ENCODE measurements at places on chromosomes 13 and 19.
A peak's percentile ranks its signal among the peaks of the same experiment; 100 is the strongest.

DNA sequence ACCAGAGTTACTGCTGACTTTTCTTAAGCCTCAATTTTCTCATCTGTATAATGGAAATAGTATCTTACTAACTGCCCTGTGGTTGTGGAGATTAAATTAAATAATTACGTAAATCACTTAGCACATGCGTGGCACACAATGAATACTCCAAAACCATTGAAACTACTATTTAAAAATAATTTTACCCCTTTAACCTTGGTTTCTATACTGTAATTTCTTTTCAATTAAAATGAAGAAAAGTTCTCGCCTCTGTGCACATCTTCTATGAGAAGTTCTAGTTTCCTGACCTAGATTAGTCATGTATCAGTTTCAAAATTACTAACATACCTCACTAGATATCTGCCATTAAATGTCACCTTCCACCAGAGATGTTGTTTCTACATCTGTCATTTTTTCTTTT lies 5.7 kb downstream of the SLITRK1 start:
- DNase-seq, result no peak

DNA sequence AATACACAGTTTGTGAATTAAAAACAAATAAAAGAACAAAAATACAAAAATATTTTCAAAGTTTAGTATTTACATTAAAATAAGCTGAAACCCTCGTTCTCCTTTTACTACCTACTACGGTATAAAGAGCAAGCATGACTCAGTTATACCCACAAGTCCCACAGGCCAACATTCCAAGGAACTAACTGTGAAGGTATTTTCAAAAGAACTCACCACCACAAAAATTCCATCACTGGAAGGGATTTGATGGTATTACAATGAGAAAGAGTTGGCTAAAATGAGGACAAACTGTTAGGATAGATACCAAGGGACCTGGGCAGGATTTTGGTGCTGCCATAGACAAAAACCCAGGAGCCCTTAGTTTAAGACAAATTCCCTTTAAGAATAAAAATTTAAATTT lies 122.7 kb downstream of the TBC1D4 start:
- DNase-seq, result peak; percentile 70

GRCh38 chr13:69761581-69761980 lies 346.0 kb upstream of the ATXN8OS start:
- DNase-seq, result no peak

DNA sequence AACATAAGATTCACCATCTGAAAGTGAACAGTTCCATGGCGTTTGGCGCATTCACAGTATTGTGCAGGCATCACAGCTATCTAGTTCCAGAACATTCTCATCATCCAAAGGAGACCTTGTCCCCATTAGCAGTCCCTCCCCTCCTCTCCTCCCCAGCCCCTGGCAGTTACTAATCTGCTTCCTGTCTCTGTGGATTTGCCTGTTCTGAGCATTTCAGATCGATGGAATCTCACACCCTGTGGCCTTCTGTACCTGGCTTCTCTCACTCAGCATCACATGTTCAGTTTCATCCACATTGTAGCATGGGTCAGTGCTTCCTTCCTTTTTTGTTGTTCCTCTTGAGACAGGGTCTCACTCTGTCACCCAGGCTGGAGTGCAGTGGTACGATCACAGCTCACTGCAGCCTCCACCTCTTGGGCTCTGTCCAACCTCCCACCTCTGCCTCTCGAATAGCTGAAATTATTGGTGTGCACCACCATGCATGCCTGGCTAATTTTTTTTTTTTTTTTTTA lies 34.6 kb downstream of the CRTC1 start:
- DNase-seq, result no peak

DNA sequence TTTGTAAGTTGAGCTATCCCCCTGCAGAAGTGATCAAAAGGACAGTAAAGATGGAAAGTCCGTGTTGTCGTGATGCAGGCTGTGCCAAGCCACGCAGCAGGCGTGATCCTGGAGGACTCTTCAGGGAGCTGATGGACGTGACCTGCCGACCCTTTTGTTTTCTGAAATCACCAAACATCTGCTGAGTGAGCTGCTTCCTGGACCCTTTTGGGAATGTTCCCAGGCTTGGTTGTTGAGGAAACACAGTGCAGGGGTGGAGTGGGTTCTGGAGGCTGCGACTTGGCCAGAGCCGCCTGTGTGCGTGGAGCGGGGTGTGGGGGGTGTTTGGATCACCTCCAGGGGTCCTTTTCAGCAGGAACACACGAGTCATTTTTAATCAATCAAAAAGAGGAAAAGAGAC lies 15.4 kb upstream of the CPAMD8 start:
- DNase-seq, result no peak

DNA sequence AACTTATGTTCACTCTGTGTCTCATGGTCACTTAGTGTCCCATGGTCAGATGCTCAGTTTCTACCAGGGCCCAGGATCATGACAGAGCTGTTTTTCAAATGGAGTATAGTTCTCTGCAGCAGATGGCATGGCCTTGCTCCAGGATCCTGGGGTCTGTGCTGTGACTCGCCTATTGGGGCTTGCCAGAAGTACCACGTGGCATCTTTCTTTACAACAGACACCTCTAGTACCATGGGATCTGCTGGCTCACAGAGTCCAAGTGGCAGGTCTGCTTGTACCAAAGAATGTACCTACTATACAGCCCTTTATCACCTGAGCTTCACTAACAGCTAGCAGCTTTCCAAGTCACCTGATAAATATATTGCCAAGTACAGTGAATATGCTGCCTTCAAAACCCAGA lies 6.0 kb upstream of the RNF6 start:
- DNase-seq, result no peak

GRCh38 chr19:17755977-17756670 lies 4.8 kb downstream of the FCHO1 start:
- no peak for DNase-seq

- no peak for DNase-seq
These were observed 217.9 kb downstream of the COL4A1 start for GRCh38 chr13:110089100-110089499.

- no peak for DNase-seq
These were observed at the start of gene CYP4F2 for GRCh38 chr19:15897738-15898276. Gene CYP4F2 (minus strand): TSS chr19:15898074. CDS start chr19:15897611, 463 bp downstream.

DNA sequence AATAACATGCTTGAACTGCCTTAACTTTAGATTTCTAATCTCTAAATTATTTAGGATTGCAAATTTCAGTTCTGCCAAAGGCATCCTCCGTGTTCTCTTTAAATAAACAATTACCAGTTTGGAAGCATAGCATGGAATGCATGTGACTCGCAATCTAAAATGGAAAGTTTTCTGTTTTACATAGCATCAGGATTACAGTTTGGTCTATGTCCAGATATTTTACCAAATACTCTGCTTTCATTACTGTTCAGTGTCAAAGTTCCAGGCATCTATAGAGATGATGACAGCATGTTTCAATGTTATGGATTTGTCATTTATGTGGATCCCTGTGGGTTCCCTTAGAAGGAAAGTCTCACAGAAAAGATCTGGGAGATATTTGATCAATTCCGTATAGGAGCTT lies 16.8 kb downstream of the FLT1 start:
- DNase-seq, result no peak

DNA sequence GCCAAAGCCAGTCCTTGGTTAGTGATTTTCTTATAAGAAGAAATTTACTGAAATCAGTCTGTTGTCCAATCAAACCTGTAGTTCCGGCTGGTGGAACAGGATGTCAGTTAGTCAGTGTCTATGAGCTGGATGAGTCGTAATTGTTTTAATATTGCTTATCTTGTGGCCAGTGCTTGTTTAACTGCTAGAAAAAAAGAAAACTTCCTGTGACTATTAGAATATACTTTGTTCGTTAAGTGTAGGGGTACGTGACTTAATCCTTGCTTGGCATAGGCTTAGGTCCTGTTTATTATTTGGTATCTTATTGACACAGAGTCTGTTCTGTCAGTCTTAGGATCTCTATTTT lies 1484.8 kb upstream of the MIR17HG start:
- DNase-seq, result no peak

DNA sequence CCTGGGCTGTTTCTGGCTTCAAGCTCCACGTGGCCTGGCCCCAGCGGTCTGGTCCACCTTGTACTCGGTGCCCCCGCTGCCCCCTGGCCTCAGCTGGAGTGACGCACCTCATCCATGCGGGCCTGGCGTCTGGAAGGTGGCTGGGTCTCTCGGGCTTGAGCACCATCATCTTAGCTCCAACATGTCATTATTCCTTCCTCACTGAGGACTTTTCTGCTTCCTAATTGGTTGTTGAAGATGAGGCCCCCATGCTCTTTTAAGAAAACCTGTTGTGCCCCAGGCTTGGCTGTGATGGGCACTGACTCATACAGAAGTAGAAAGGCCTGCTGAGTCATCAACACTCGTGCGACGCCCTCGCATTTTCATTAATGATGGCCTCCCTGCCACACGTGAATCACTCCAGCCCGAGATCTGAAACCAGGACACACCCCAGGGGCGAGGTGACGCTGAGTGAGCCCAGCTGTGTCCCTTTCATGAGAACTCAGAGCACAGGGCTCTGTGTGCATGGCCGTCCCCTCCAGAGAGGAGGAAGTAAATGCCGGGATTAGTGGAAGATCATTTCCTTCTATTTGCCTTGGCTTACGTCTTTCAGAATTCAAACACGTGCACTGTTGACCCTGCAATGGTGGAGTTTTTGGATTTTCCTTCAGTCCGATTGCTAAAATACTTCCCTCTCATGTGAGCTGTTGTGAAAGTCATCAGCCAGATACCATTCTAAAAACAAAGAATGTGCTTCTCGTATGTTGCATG lies 14.0 kb upstream of the GJA3 start:
- peak; percentile 88 for DNase-seq

GRCh38 chr13:24056616-24057137 lies 103.8 kb upstream of the SPATA13 start:
- DNase-seq, result no peak

DNA sequence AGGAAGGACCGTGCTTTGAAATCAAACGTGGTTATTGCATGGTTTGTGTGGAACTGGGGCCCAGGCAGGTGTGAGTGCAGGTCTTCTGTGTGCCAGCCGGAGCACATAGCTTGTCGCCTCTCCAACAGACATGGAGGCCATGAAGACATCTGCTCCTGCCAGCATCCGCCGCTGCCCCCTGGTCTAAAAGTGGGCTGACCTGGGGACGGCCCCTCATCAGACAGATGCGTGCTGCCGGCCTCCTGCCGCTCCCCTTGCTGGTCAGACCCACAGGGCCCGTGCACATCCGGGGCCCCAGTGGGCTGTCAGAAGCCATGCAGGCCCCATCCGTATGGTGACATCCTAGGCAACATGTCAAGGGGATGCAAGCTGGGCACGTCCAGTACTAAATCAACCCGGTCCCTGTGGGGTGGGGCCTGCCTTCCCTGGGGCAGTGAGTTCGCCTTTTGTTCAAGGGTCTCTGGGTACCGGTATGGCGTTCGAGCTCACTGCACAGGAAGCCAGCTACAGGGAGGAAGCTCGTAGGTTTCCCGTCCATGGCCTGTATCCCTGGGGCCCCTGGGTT lies 88.0 kb upstream of the MCF2L start:
- DNase-seq, result no peak

DNA sequence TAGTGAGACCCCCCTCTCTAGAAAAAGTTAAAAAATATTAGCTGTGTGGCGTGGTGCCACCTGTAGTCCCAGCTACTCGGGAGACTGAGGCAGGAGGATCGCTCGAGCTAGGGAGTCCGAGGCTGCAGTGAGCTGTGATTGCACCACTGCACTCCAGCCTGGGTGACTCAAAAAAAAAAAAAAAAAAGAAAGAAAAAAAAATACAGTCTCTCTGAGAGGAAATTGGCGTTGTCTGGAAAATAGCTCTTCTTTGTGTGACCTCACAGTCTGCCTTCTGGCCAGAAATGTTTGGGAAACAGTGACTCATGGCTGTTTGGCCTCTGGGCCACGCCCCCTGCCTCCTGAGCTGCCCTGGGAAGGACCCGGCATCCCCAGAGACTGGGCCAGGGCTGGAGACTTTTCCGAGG lies 10.7 kb downstream of the MARCHF2 start:
- DNase-seq, result peak; percentile 97

GRCh38 chr19:12984683-12985048 lies 10.6 kb upstream of the NFIX start:
- DNase-seq, result no peak

GRCh38 chr19:3159565-3159964 lies 19.0 kb upstream of the S1PR4 start:
- no peak for DNase-seq

DNA sequence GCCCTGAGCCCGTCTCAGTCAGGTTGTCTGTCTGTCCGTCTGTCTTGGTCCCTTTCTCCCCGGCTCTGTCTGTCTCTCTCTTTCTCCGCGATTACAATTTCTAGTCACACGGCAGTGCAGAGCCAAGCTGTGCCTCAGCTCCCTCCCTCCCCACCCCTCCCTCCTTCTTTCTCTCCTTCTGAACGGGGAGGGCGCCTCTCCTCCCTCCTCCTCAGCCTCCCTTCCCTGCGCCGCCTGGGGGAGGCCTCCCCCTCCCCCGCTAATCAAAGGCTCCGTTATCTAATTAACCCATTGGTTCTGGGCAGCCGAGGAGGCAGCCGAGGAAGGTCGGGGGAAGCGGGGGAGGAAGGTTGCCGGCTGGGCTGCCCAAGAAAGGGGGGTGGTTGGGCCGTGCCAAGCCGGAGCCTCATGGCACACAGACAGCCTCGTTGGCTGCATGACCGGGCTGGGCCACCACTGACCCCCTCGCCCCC lies 16.5 kb downstream of the LRRC4B start:
- DNase-seq, result no peak

Data from GM04504 (cell line).